Tibial artery (tissue), 4 donors: ENCODE measurements at places on chromosomes 13 and 19.

GRCh38 chr19:16070366-16070990 lies 5.8 kb upstream of the TPM4 start:
- DNase-seq: peak; percentile 88

DNA sequence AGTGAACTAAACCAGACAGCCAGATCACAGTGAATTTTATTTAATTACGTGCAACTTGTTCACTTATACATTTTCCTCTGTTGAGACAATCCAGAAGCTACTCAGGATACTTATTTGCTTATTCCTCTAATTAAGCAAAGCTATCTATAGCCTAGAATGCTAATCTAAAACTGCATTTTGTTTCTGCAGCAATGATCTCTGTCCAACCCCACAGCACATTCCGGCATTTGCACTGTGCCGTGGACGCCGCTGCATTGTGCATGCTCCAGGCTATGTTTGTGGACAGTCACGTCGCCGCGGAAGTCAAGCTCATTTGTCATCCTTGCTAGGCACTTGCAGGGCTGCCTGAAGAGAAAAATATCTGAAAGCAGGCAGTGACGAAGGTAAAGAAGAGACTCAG lies 406.9 kb downstream of the RFC3 start:
- no peak for DNase-seq

- DNase-seq: no peak
These were observed 34.0 kb downstream of the GARRE1 start for GRCh38 chr19:34288381-34288780.

- no peak for DNase-seq
These were observed 290.1 kb downstream of the DCLK1 start for GRCh38 chr13:35841060-35841521.

- DNase-seq: peak; percentile 86
These were observed 816 bp upstream of the TBXA2R start for GRCh38 chr19:3607303-3608078.

DNA sequence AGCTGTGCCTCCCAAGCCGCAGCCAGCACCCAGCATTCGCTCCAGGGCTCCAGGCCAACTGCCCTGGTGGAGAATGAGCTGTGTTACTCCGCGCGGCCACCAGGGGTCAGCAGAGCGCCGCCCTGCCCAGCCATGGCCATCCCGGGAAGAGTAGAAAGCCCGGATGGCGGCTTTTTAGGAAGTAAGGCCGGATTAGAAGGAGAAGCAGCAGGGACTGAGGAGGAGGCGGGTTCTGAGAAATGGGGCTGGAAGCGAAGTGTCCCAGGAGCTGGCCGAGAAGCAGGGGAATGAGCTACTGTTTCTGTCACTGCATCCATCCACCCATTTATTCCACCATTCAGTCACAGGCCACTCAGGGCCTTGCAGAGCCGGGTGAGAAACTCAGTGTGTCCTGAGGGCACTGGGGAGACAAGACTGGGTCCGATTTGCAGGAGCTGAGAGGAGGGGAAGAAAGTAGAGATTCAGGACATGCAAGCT lies 6.6 kb upstream of the NPAS1 start:
- peak; percentile 71 for DNase-seq

GRCh38 chr19:41299755-41300089 lies 10.2 kb upstream of the CCDC97 start:
- DNase-seq: peak; percentile 76

- DNase-seq: no peak
These were observed 11.6 kb downstream of the MEX3D start for GRCh38 chr19:1556390-1557070.

DNA sequence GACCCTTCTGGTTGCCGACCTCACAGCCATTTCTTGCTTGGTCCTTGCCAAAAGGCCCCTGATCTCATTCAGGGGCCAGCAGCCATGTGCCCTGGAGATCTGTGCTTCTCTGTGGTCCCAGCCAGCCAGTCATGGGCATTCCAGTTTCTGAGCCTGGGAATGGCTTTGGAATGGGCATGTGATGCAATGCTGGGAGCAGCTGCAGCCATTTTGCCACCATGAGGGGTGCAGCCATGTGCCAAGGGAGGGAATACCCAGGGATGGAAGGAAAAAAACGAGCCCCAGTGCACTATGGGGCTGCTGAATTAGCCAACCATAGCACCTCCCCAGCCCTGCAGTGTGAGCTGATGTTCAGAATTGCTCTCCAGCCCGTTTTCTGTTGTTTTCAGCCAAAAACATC lies 26.3 kb downstream of the F2RL3 start:
- no peak for DNase-seq

- no peak for DNase-seq
These were observed 143.3 kb upstream of the FREM2 start for GRCh38 chr13:38543561-38543960.

- DNase-seq: no peak
These were observed 894.3 kb upstream of the SLITRK1 start for GRCh38 chr13:84776593-84776992.

DNA sequence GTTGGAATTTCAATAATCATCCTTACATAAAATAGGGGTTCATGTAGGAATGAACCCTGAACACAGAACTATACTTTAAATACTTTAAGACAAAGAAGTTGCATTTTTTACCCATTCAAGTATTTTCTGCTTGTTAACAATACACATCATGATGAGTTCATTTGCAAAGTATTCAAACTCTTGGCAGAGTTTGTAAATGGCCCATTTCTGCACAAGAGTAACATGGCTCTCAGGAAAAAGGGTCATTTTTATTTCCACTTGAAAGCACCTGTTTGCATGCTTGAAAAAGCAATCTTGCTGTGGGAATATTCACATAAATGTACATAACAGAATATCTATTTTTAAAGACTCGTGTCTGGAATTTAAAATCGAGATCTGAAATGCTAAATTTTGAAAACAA lies 18.1 kb downstream of the ESD start:
- no peak for DNase-seq

- DNase-seq: no peak
These were observed 18.6 kb upstream of the ADPRHL1 start for GRCh38 chr13:113471844-113472243.

DNA sequence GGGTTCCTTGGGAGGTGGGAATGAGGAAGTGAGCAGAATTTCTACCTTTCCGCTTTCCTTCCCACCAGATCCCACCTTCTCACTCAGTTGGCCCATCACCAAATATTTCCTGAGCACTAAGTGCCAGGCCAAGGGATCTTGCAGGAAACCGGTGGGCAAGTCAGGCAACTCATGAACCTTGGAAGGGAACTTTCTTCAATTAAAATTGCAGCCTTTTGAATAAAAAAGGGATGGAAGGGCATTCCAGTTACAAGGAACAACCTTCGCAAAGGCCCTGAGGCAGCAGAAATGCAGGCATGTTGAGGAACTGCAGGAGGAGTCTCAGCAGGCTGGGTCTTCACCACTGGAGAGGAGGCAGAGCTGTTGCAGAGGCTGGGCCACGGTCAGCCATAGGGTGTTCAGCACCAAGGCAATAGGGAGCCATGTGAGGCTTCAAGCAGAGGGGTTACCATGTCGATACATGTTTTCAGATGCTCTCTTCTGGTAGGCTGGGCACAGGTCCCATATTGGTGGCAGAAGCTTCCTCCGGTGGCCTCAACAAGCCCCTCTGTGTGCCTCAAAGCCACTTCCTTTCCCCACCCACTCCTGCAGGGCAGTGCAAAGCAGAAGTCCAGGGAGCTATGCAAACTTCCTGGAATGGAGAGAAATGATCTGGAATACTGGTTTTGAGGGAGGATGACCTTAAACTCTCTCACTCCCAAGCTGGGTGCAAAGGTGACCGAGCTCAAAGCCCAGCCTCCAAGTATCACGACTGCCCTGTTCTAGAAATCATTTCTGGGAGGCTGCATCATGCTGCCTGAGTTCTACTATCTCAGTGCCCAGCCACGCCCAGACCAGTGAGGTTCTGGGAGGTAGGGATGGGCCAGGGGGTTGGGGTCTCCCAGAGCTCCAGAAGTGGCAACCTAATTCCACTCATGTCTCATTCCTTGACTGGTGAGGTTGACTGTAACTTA lies at the start of gene FUT6:
TSS of gene FUT6 (minus strand) at position 638 of the 953 bp plus-strand sequence. CDS start 7,135 bp downstream, outside the sequence.
- no peak for DNase-seq

GRCh38 chr13:99018418-99019180 lies 40.7 kb upstream of the DOCK9 start:
- no peak for DNase-seq

- no peak for DNase-seq
These were observed 741.1 kb downstream of the DIAPH3 start for GRCh38 chr13:59422646-59423045.

DNA sequence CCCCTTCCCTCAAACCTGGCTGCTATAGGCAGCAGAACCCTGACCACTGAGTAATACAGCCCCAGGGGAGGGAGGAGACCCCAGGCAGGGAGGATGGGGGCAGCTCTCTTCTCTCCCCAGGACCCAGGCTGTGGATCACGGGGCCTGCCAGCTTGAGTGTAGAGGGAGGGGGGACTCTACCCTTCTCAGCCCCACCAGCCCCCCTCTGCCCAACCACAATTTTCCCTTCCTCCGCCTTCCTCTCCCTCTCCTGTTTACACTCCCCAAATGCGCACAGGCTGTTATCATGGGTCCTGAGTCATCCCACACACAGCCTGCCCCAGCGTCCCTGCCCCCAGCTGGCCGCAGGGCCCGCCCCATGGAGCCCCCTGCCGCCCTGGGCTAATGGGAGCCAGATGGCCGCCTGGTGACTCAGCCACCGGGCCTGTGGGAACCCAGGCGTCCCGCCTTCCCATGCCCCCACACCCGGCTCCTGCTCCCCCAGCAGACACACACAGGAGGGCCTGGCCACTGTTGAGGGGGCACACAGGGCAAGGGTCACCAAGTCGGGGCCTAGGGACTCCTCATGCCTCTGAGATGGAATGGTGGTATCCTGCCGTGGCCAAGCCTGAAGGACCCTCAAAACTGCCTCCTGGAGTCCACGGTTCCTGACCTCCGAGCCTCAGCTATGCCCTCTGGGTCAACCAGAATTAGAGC lies 13.6 kb downstream of the CCDC97 start:
- DNase-seq: peak; percentile 83

- DNase-seq: no peak
These were observed 49.4 kb upstream of the CYP2B6 start for GRCh38 chr19:40941481-40942219.

DNA sequence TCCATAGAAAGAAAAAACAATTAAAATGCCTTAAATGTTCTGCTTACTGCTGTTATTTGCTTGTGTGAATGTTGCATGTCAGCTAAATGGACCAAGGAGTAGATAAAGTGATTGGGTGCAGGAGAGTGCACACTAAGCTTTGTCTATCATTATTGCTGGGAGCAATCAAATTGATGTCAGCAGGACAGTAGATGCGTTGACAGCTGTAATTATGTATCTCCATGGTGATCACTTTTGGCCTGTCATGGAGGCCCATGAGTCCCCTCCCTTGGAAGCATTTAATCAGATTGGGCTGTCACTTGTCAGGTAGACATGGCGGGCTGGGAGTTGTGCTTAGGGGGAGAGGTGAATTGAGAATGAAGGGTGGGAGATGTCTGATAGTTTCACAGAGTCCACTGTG lies 215.3 kb downstream of the PCCA start:
- DNase-seq: no peak

DNA sequence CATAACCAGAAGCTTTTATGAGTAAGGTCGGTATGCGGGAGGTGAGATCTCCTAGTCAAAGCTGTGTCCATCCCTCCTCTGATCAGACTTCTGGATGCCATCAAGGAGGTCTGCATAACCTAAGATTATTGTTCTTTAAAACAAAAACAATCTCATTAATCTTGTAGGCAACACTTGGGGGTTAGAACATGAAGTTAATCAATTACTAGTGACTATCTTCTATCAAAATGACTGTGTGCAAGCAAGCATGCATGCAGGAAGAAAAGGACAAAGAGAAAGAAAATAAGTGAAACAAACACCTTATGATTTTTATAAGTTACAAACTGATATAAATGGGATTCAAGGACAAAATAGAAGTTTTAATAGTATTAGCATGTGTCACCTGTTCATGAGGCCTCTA lies 2435.9 kb upstream of the PCDH20 start:
- DNase-seq: no peak

- DNase-seq: no peak
These were observed 416 bp downstream of the SLC25A42 start for GRCh38 chr19:19064098-19064722.

- no peak for DNase-seq
These were observed 24.3 kb upstream of the TNFSF14 start for GRCh38 chr19:6694147-6694815.
